ENCODE measurements at places on chromosomes 3 and 15.

DNA sequence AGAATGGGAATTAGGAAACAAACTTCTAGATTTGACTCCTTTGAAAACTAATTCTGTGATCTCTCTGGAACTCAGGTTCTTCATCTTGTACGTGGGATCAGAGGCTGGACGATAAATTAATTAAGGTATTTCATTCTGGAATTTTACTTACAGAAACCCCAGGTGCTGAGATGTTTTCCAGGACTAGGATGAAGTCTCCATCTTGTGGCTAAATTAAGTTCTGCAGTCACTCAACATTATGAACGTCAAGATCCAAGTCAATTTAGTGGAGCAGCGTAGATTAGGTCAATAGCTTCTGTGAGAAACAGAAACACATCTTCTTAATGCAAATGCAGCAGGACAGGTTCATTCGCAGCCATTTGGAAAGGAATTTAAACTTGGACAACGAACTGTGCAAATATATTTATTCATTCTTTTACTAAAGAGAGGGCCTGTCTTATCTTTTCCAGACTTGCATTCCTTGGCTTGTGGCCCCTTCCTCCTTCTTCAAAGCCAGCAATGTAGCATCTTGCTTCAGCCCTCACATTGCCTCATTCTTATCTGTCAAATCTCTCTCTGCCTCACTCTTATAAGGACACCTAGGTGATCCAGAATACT lies 26.7 kb upstream of the TMC3 start:
- no peak for DNase-seq

- DNase-seq: no peak
These were observed 39.3 kb downstream of the KLHL25 start for GRCh38 chr15:85755471-85755870.

GRCh38 chr3:140203510-140203909 lies 268.5 kb downstream of the CLSTN2 start:
- DNase-seq: no peak

GRCh38 chr3:27939940-27940339 lies 217.8 kb upstream of the EOMES start:
- no peak for DNase-seq

Data from caudate nucleus (tissue), 63 donors.